Amygdala (tissue), 56 donors: ENCODE measurements at places on chromosomes 4 and X.
A peak's percentile ranks its signal among the peaks of the same experiment; 100 is the strongest.

DNA sequence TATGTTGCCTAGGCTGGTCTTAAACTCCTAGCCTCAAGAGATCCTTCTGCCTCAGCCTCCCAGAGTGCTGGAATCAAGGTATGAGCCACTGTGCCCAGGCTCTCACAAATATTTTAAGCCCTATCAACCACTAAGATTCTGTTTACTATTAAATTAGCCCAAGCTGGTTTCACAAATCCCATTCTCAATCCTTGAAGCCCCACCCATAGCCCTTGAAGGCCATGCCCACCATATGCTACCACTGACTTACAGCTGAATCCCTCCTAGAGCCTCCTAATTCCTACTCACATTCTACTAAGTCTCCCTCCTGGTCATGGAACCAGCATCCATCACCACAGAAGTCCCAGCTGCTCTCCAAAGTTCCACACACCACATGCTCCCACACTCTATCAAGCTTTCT, 9.7 kb downstream of the GRIPAP1 start:
- no peak for DNase-seq

GRCh38 chr4:56786955-56787354, 34.5 kb downstream of the SPINK2 start:
- no peak for DNase-seq

- DNase-seq, result no peak
These were observed 86.9 kb upstream of the PHOX2B start for GRCh38 chr4:41835321-41835995.

DNA sequence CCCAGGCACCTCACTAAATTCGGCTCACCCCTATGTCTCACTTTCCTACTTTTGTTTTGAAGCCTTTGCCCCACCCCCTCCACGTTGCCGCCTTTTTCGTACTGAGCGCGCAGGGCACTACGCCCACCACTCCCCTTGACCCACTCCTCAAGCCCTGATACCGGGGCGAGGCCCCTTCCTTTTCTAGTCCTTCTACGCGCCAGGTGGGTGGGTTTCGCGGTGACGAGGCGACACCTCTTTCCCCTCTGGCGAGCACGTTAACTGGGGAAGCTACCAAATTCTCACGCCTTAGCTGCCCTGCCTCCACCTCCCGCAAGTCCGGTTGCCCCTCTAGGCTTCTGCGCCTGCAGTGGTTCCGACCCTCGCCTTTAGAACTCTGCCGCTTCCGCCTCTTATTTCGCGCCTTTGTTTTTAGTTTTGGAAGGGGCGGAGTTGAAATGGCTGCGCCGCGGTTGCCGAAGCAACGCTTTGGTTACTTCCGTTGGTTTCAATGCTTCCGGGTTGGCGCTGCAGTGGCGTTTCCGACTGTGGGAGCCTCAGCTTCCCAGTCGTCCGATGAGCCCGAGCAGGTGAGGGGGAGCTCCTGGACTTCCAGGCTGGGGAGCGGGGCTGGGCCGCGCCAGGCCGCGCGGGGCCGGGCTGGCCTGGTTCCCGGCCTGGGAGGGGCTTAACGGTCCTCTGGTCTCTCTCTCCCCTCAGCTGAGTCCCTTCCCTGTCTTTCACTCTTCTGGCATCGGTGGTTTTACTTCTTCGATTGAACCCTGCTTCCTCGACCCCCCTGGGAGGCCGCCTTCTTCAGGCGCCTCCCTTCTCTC, at the start of gene SLC25A14:
TSS of gene SLC25A14 (plus strand) at position 512 of the 815 bp plus-strand sequence. CDS start 360 bp downstream, outside the sequence.
- peak; percentile 46 for DNase-seq

GRCh38 chr4:106629268-106629625, 260.7 kb upstream of the GIMD1 start:
- DNase-seq, result no peak

DNA sequence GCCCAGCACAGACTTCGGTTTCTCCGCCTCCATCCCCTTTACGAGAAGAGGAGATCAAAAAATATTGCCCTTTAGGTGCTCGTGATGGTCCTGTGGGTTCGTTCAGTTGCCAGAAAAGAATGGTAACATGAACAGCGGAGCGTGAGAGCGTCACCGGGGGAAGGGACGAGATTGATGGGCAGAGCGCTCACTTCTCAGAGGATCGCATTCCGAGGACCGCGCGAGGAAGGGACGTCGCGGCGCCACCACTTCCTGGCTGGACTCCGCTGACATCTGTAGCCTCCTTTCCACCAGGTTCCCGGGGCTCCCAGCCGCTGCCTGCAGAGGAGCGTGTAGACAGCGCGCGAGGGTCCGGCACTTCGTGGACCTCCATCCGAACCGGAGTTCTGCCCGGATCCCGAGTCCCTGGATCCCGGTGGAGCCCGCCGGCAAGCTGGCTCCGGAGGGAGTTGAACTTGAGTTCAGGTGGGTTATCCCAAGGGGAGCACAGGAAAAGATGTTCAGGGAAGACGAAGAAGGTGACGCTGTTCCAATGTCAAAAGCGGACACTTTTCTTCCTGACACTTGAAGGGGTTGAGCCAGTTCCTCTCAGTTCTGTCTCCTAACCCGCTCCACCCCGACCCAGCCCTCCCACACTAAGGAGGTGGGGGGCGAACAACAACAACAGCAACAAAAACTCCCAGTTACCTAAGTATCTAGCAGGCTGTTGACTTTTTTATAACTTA, 484 bp downstream of the GALNTL6 start:
- no peak for DNase-seq

DNA sequence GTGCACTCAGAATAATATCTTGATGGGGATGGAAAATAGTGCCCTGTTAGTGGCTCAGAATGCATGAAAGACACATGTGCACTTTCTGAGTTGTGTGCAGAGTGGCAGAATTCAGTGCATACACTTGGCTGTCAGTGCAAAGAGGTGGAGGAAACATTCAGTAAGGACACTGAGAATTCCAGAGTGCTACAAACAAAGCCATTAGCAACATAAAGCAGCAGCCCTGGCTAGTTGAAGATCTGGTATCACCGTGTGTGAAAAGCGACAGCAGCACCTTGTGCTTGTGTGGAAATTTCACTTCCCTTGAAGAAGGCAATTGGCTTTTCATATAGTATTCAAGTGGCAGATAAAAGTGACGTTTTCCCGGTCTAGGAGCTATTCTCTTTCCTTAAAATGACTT, 810.4 kb downstream of the TRIML1 start:
- no peak for DNase-seq

DNA sequence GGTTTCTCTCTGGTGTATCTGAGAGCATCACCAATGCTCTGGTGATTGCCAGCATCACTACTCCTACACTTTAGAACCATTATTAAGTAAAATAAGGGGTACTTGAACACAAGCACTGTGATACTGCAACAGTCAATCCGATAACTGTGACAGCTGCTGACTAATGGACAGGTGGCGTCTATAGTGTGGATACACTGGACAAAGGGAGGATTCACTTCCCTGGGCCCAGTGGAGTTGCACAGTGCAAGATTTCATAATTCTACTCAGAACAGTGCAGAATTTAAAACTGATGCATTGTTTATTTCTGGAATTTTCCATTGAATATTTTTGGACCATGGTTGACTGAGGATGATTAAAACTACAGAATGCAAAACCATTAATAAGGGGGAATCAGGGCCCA, 97.8 kb downstream of the SHROOM3 start:
- DNase-seq, result no peak

DNA sequence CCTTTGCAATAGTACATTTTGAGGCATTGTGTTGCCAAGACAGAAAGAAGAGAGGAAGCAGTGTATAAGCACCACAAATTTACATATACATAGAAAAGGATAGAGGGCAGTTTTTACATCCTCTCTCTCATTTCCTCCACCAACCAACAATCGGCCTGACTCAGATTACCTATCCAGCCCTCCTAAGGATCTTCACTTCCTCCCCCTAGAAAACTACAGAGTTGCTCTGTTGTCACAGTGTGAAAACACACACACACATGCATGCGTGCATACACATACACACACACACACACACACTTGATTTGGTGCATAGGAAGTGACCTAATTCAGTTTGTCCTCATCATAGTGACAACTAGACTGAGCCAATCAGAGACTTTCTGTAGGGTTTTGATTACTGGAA, 98.8 kb upstream of the SPRY1 start:
- DNase-seq, result no peak

DNA sequence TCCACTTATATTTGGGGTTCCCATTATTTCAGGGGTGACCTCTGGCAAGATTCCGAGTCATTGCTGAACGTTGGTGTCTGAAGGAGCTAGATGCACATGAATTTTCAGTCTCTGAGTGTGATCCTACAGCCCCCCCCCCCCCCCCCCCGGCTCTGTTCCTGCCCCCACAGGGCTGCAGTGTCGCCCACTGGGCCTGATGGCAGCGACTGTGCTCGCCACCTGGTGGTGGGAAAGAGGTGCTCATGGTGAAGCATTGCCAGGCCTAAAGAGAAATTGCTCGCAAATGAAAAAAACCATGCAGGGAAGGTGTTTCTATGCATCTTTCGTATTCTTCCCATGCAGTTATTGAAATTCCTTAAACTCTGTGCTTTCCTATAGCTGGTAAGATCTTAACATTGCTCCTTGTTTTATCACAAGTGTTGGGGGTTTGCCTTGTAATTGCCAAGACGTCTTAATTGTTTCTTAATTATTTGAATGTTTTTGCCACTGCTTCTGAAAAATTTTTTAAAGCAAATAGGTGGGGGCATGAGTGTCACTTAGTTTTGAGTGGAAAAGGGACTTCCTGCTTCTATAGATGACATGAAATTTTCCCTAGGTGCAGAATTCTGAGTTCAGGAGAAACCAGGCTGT, 63.2 kb downstream of the CLDN22 start:
- DNase-seq, result no peak

- DNase-seq, result no peak
These were observed 12.9 kb downstream of the CCNI start for GRCh38 chr4:77062856-77063255.

- peak; percentile 0 for DNase-seq
These were observed 11.9 kb downstream of the AR start for GRCh38 chrX:67555578-67556203.

DNA sequence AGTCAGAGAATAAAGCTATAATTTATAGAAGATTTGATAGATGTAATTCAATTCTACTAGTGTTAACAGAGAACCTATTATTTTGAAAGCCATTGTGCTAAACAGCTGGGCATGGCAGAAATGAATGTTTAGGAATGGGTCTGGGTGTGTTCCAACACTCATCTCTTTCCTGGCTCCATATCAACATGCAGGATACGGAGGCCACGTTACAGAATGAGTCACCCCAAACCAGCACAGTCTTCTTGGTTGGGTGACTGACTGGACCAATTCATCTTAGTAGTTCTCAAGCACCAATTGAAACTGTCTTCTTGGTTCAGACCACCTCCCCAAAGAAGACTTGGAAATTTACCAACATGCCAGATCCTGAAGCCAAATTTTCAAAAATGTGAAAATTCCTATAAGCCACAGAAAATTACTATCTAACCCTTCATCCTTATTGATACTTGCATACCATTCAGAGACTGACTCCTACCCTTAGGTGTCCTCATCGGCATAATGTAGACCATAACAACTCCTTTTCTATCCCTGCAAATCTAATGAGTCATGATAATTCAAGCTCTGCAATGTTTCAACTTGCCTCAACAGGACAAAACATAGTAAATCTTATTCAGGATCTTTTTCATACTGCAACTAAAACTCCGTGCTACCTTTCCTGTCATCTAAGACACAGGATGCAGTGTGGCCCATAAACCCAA, 52.0 kb upstream of the ATOH1 start:
- no peak for DNase-seq
